ENCODE measurements at places on chromosomes 6 and 20. TPM values are rescaled to one million over a fixed set of nuclear protein-coding genes. Genes with fewer than 3 reads are reported as not detected.

DNA sequence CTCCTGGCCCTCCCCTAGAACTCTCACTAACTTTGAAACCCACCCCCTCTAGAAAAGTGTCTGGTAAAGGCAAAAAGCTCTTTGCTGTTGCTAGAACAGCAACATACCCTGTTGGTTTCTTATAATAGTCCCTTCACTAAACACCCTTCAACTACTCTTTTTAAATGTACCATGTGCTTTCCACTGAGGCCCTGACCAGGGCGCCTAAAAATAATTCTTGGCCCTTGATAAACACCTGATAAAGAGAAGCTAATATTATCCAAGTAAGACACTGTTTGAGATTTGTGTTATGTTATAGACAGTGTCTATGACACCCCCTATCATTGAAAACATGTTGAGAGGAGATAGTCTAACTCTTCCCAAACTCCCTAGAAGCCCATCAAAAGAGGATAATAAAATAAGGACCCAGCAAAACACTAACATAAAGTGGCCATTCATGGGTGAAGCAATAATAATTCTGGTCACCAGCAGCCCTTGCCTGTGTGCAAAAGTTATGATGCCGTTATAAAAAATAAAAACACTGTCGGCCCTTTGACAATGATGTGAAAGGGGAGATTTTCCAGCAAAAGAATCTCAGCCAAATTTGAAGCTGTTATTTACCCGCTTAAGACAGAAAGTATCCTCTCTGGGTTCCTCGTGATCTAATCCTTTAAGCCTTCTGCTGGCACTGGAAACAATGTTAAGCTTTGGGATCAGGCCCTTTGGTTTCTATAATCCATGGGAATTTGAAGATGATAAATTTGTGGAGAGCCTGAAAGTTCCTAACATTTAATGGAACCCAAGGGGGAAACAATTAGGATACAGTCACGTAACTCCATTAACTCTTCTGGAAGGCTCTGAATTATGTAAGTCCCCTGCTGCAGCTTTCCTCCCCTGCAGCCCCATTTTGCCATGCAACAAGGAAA, 122.6 kb upstream of the PLCB4 start:
- no peaks in the 10 kb centered on the region for H3K4me1 ChIP-seq
- H3K27ac ChIP-seq: no peak overlapping the region
- H3K36me3 ChIP-seq: no peaks in the 10 kb centered on the region

DNA sequence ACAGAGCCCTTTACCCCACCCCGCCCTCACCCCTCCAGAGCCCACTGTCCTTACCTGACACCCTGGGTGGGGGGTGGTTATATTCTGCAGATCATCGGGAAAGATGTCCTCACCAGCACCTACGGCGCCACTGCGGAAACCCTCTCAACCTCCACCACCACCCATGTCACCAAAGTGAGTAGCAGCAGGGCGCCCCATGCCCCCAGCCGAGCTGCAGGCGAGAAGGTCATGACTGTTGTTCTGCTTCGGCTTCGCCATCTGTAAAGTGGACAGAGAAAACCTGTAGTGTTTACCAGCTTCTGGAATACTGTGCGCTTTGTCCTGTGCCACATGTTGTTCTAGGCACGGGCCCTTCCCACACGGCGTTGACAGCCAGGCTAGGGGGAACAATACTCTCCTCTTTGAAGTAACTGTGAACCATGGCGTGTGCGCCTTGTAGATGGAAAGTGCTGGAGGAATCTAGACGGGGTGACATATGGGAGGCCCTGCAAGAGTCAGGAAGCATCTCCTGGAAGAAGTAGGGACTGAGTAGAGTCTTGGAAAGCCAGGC, 16.5 kb upstream of the AAR2 start:
- no peaks in the 10 kb centered on the region for H3K4me1 ChIP-seq

The LRRC1 gene
- total RNA-seq: 3.9 TPM

DNA sequence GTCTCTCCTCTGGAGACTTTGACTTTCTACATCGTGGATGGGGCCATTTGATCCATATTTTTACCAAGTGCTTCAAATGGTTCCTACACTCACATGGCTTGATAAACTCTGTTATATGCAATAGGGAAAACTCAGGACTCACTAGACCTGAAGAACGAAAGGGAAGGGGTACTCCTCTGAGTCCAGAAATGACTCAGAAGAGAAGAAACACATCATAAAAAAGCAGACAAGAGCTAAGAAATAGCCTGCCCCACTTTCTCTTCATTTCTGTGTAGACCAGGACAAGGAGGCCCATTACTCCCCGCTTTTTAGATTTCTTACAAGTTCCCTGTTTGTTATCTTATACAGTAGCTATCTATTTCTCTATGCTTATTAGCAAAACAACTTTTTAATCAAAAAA, 369.8 kb upstream of the ARID1B start:
- no peaks in the 10 kb centered on the region for H3K27me3 ChIP-seq
- no peak overlapping the region for H3K4me3 ChIP-seq
- H3K27ac ChIP-seq: no peak overlapping the region
- DNase-seq: no peak
- no peaks in the 10 kb centered on the region for H3K36me3 ChIP-seq

The ZNF334 gene
- 4.4 TPM for total RNA-seq

DNA sequence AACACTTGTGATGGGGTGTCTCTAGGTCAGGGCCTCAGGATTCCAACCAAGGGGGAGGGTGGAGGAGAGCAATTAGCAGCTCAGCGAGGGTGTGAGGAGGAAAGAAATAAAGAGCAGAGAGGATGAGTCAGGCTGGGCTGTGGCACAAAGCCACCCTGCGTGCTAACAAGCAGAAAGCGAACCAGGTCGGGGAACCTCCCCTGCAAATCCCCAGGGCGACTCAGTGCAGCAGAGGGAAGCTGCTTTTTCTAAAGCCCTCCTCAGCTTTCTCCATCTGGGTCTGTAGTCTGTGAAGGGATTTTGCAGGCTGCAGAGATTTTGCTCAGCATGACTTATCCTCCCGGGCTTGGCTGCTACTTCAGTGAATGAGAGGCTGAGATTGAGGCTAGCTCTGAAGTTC, 6.6 kb upstream of the SPO11 start:
- no peaks in the 10 kb centered on the region for H3K4me1 ChIP-seq
- peak; percentile 84 for DNase-seq
- no peak overlapping the region for H3K27ac ChIP-seq
- H3K36me3 ChIP-seq: no peaks in the 10 kb centered on the region
- no peak overlapping the region for H3K4me3 ChIP-seq

DNA sequence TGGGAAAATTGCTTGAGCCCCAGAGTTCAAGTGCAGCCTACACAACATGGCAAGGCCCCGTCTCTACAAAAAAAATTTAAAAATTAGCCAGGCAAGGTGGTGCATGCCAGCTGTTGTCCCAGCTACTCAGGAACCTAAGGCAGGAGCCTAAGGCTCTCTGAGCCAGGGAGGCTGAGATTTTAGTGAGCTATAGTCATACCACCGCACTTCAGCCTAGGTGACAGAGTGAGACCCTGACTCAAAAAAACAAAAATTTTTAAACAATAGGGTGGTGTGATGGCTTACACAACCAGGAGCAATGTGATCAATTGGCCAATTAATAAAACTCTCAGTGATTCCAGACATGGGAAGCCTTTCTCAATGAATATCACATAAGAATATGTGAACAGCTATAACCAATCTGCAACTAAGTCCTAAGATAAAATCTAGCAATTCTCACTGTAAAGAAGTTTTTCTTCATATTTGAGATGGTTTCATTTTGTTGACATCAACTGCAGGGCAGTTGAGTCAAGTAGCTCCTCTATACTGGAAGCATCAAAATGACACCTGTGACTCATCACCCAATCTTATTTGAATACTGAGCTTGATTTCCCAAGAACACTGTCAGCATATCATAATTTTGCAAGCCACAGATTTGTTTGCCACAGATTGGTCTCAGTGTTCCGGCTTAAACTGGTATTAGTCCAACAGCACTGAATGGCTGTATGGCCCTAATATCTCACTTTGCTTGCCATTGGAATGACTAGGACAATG, 169.0 kb upstream of the GJE1 start:
- DNase-seq: no peak
- H3K27ac ChIP-seq: no peak overlapping the region
- no peak overlapping the region for H3K4me3 ChIP-seq

- H3K4me3 ChIP-seq: no peak overlapping the region
- H3K4me1 ChIP-seq: peaks cover 8% of the 10 kb centered on the region
- H3K27me3 ChIP-seq: no peaks in the 10 kb centered on the region
- no peak for DNase-seq
- H3K27ac ChIP-seq: no peak overlapping the region
Observed at GRCh38 chr20:49909499-49910339, 5.6 kb downstream of the SPATA2 start.

- H3K4me3 ChIP-seq: no peak overlapping the region
- peaks cover 13% of the 10 kb centered on the region for H3K4me1 ChIP-seq
- DNase-seq: no peak
- no peak overlapping the region for H3K27ac ChIP-seq
Observed at GRCh38 chr20:19508449-19508848, 249.6 kb upstream of the RIN2 start.

The NRSN1 gene
- total RNA-seq: not detected

The IYD gene
- total RNA-seq: not detected

The IMPG1 gene
- total RNA-seq: not detected

DNA sequence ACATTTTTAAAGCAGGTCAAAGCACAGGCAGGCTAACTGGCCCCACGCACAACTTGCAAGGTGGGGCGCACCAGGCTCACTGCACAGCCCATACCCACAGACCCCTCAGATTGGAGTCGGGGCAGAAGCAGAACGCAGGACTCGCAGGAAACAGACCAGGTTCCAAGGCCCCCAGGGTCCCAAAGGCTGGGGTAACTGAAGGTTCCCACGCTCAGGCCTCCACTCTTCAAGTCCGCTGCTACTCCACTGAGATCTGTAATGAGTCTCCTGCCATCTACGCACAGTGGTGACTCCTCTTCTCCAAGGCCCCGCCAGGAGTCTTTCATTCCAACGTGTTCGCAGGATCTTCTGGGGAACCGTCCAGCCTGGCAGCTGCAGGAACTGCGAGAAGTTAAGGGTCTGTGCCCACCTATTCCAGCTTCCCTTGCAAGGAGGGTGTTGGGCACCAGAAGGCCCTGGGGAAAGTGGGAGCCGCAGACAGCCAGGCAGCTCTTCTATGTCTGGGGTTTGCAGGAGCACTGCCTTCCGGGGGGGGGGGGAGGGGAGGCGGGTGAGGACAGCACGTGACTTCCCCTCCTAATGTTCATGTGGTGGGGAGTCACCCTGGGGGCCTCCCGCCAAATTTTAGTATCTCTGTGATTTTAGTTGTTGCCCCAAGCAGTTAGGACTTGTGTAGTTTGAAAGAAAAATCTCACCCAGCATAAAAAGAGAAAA, 2.0 kb upstream of the TAF4 start:
- no peak overlapping the region for H3K4me3 ChIP-seq
- peaks cover 7% of the 10 kb centered on the region for H3K36me3 ChIP-seq
- H3K27me3 ChIP-seq: no peaks in the 10 kb centered on the region
- H3K4me1 ChIP-seq: peaks cover 21% of the 10 kb centered on the region
- no peak for DNase-seq
- H3K27ac ChIP-seq: no peak overlapping the region

The ZBTB46 gene
- 0.96 TPM for total RNA-seq

GRCh38 chr6:49284180-49284579, 178.9 kb downstream of the MMUT start:
- no peaks in the 10 kb centered on the region for H3K27me3 ChIP-seq
- H3K4me1 ChIP-seq: no peaks in the 10 kb centered on the region
- DNase-seq: no peak
- H3K36me3 ChIP-seq: no peaks in the 10 kb centered on the region
- no peak overlapping the region for H3K4me3 ChIP-seq

GRCh38 chr20:37407019-37407566, 61.2 kb downstream of the SRC start:
- H3K36me3 ChIP-seq: no peaks in the 10 kb centered on the region
- DNase-seq: no peak
- peaks cover 9% of the 10 kb centered on the region for H3K4me1 ChIP-seq
- no peak overlapping the region for H3K27ac ChIP-seq

The EEF1A2 gene
- 13.7 TPM for total RNA-seq

GRCh38 chr6:31423550-31423949, 20.2 kb downstream of the MICA start:
- H3K36me3 ChIP-seq: no peaks in the 10 kb centered on the region
- no peak overlapping the region for H3K27ac ChIP-seq
- no peaks in the 10 kb centered on the region for H3K4me1 ChIP-seq
- no peak overlapping the region for H3K4me3 ChIP-seq
- no peaks in the 10 kb centered on the region for H3K27me3 ChIP-seq
- DNase-seq: no peak

The PKHD1 gene
- 0.43 TPM for total RNA-seq

GRCh38 chr6:156917213-156917612, 140.0 kb downstream of the ARID1B start:
- H3K36me3 ChIP-seq: no peaks in the 10 kb centered on the region
- no peak overlapping the region for H3K4me3 ChIP-seq
- peaks cover 11% of the 10 kb centered on the region for H3K4me1 ChIP-seq
- H3K27ac ChIP-seq: no peak overlapping the region
- DNase-seq: no peak

The NOX3 gene
- total RNA-seq: not detected

GRCh38 chr6:86016077-86016476, 373.4 kb upstream of the SYNCRIP start:
- H3K36me3 ChIP-seq: no peaks in the 10 kb centered on the region
- no peak for DNase-seq
- H3K27me3 ChIP-seq: no peaks in the 10 kb centered on the region
- no peaks in the 10 kb centered on the region for H3K4me1 ChIP-seq

GRCh38 chr6:112004201-112005012, 49.5 kb upstream of the CCN6 start:
- DNase-seq: no peak
- H3K27ac ChIP-seq: no peak overlapping the region
- H3K4me1 ChIP-seq: no peaks in the 10 kb centered on the region
- H3K27me3 ChIP-seq: no peaks in the 10 kb centered on the region
- H3K36me3 ChIP-seq: no peaks in the 10 kb centered on the region

GRCh38 chr6:87875781-87876180, 171.9 kb upstream of the SPACA1 start:
- no peak overlapping the region for H3K27ac ChIP-seq
- peaks cover 30% of the 10 kb centered on the region for H3K27me3 ChIP-seq

GRCh38 chr6:6927521-6928361, 180.0 kb upstream of the RREB1 start:
- DNase-seq: no peak
- H3K4me3 ChIP-seq: no peak overlapping the region
- H3K4me1 ChIP-seq: no peaks in the 10 kb centered on the region
- H3K27me3 ChIP-seq: no peaks in the 10 kb centered on the region
- no peak overlapping the region for H3K27ac ChIP-seq
- no peaks in the 10 kb centered on the region for H3K36me3 ChIP-seq

Data from A673 (cell line).